ENCODE measurements at places on chromosomes 3 and 15.

GRCh38 chr3:13601692-13602080 lies 52.8 kb downstream of the FBLN2 start:
- no peaks in the 10 kb centered on the region for H3K27me3 ChIP-seq
- no peak for DNase-seq
- H3K27ac ChIP-seq, result no peak overlapping the region
- H3K36me3 ChIP-seq, result no peaks in the 10 kb centered on the region
- H3K4me3 ChIP-seq, result no peak overlapping the region

DNA sequence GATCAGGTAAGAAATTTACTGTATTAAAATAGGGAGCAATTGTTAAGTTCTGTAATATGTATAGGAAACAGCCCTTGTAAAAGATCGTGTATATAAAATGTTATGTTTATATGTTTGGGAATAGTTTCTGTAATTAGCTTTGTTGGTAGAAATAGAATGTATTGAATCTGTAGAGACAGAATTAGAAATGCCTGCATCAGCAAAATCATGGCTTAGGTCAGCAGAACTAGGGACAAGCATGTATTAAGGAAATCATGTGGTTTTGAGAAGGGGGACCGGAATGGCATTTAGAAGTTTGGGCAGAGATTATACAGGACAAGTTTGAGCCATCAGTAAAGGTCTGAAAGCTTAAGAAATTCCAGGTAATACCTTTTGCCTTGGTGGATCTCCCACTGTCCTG lies 177.9 kb downstream of the ERC2 start:
- H3K4me1 ChIP-seq, result no peaks in the 10 kb centered on the region
- H3K36me3 ChIP-seq, result no peaks in the 10 kb centered on the region
- H3K27me3 ChIP-seq, result no peaks in the 10 kb centered on the region
- H3K4me3 ChIP-seq, result no peak overlapping the region

DNA sequence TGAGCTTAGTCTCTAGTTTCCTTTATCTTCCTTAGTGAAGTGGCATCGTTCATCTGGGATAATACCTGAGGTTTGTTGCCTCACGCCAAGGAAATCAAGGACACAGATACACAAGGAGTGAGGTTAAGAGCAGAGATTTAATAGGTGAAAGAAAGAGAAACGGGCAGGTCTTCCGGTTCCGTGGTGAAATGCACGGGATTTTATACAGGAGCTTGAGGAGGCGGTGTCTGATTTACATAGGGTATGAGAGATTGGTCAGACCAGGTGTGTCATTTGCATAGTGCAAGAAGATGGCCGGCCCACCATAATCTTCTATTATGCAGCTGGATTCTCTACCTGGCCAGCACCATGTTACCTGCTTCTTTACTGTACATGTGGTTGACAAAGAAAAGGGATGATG lies 17.2 kb downstream of the ARRDC4 start:
- H3K36me3 ChIP-seq, result no peaks in the 10 kb centered on the region
- H3K27ac ChIP-seq, result no peak overlapping the region
- peaks cover 15% of the 10 kb centered on the region for H3K4me1 ChIP-seq
- no peak for DNase-seq
- peaks cover 5% of the 10 kb centered on the region for H3K27me3 ChIP-seq

DNA sequence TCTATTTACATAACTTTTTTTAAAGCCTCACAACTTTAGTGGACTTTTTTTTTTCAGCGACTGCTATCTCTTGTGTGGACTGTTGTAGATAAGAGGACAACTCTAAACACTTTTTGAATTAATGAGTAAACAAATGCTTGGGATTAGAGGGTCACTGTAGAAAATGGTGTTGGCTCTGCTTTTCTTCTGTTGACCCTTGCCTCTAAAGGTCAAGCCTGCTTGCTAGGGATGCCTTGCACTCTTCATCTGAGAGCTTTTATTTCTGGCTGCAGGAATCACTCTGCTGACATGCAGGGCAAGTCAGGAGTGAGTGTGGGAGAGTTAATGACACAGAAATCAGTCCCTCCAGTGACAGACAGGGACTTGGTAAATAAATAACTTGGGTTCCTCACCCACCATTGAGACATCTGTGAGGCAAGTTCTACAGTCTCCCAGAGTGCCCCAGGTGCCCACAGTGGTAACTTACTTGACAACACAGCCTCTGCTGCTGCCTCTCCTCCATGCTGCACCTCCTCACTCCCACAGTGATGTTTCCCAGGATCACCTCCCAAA lies 390.1 kb downstream of the IL20RB start:
- no peak overlapping the region for H3K27ac ChIP-seq
- H3K4me3 ChIP-seq, result no peak overlapping the region
- DNase-seq, result no peak
- H3K36me3 ChIP-seq, result no peaks in the 10 kb centered on the region

GRCh38 chr3:177251755-177252154 lies 54.5 kb upstream of the TBL1XR1 start:
- H3K27ac ChIP-seq, result no peak overlapping the region
- H3K4me3 ChIP-seq, result no peak overlapping the region
- no peaks in the 10 kb centered on the region for H3K27me3 ChIP-seq
- H3K36me3 ChIP-seq, result no peaks in the 10 kb centered on the region
- no peaks in the 10 kb centered on the region for H3K4me1 ChIP-seq
- DNase-seq, result no peak

- H3K27me3 ChIP-seq, result no peaks in the 10 kb centered on the region
- H3K4me1 ChIP-seq, result no peaks in the 10 kb centered on the region
- DNase-seq, result no peak
- no peaks in the 10 kb centered on the region for H3K36me3 ChIP-seq
- H3K27ac ChIP-seq, result no peak overlapping the region
Measured at GRCh38 chr3:145767909-145768308, 393.1 kb downstream of the PLOD2 start.

GRCh38 chr3:158743664-158744566 lies 11.7 kb upstream of the RARRES1 start:
- no peaks in the 10 kb centered on the region for H3K27me3 ChIP-seq
- H3K4me3 ChIP-seq, result no peak overlapping the region
- no peak for DNase-seq
- no peaks in the 10 kb centered on the region for H3K4me1 ChIP-seq

DNA sequence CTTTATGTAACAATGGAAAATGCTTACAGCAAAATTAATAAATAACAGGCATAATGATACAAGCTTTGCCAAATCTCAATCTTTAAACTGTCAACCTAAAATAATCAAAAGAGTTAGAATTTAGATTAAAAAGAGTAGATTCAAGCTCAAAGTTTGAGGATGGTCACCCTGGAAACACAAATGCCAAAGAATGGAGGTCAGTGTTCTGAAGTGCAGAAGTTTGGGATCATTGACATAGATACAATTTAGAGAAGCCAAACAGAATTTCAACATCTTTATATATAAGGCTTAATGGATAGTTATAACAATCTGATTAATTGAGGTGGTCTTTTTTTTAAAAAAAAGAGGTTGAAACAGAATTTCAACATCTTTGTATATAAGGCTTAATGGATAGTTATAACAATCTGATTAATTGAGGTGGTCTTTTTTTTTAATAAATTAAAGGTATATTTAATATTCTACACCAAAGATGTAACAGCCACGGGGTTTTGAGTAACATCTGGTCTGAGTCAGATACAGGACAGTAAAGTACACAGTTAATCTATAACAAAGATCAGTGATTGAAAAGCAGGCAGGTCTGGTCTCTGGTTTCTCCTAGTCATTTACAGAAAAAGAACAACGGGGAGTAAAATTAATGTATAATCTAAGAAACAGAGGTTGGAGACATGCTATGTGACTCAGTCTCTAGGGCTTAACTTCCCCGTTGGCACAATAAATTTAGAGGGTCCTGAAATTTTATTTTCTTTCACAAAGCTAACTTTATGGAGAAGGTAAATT lies 490.7 kb downstream of the GBE1 start:
- H3K36me3 ChIP-seq, result no peaks in the 10 kb centered on the region
- no peak for DNase-seq
- no peak overlapping the region for H3K4me3 ChIP-seq

GRCh38 chr3:51988286-51989146 lies 5.2 kb downstream of the ACY1 start:
- no peak for DNase-seq
- peaks cover 4% of the 10 kb centered on the region for H3K4me1 ChIP-seq
- H3K27ac ChIP-seq, result no peak overlapping the region
- peaks cover 2% of the 10 kb centered on the region for H3K36me3 ChIP-seq
- no peak overlapping the region for H3K4me3 ChIP-seq
- no peaks in the 10 kb centered on the region for H3K27me3 ChIP-seq

- DNase-seq, result no peak
- H3K27me3 ChIP-seq, result no peaks in the 10 kb centered on the region
- no peak overlapping the region for H3K27ac ChIP-seq
- H3K4me3 ChIP-seq, result no peak overlapping the region
Measured at GRCh38 chr3:87120881-87121280, 106.2 kb upstream of the CHMP2B start.

- H3K27me3 ChIP-seq, result no peaks in the 10 kb centered on the region
- no peak overlapping the region for H3K4me3 ChIP-seq
- no peaks in the 10 kb centered on the region for H3K4me1 ChIP-seq
- DNase-seq, result no peak
Measured at GRCh38 chr3:193665370-193665989, 72.5 kb downstream of the OPA1 start.

- H3K27me3 ChIP-seq, result no peaks in the 10 kb centered on the region
- H3K36me3 ChIP-seq, result no peaks in the 10 kb centered on the region
- no peak for DNase-seq
- no peaks in the 10 kb centered on the region for H3K4me1 ChIP-seq
Measured at GRCh38 chr3:139745831-139746230, 68.1 kb upstream of the NMNAT3 start.

DNA sequence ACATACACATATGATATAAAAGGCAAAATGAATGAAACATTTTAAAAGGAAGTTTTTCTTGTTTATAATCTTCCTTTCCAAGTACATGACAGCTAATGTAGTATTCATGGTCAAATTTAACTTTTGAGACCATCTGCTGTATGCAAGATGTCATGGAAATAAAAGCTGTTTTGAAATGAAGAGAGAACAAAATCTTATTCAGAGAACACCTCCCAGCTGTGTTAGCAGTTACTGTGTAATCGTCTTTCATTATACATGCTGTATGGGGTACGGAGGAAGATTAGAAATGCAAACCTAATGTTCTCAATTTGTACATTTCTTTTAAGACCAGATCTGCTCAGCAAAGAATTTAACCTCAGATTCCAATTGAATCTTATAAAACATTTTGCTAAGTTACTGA lies 1182.3 kb downstream of the OTOL1 start:
- H3K27ac ChIP-seq, result no peak overlapping the region
- DNase-seq, result no peak
- no peaks in the 10 kb centered on the region for H3K36me3 ChIP-seq
- no peak overlapping the region for H3K4me3 ChIP-seq
- no peaks in the 10 kb centered on the region for H3K27me3 ChIP-seq
- no peaks in the 10 kb centered on the region for H3K4me1 ChIP-seq

DNA sequence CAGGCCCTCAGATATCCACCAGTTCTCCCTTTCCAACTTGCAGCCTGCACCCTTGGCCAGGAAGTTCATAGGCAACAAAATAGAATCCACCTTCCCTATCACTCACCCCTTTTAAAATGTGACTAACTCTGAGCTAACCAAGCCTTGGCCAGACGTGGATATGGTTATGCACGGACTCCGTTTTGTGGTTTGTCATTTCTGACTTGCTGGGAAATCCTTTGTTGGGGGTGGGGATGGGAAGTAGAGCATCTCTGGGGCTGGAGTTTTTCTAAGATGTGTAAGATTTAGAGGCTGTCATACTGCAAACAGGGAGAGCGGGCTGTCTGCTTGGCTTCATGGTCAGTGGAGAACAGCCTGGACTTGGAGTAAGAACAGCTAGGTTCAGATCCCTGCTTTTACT lies 62.6 kb downstream of the SMAD3 start:
- no peak overlapping the region for H3K4me3 ChIP-seq
- H3K27me3 ChIP-seq, result no peaks in the 10 kb centered on the region
- H3K4me1 ChIP-seq, result peaks cover 60% of the 10 kb centered on the region

GRCh38 chr15:99729920-99730319 lies 3.3 kb downstream of the LYSMD4 start:
- H3K4me1 ChIP-seq, result peaks cover 2% of the 10 kb centered on the region
- DNase-seq, result peak; percentile 23
- no peak overlapping the region for H3K4me3 ChIP-seq
- peaks cover 14% of the 10 kb centered on the region for H3K36me3 ChIP-seq
- no peaks in the 10 kb centered on the region for H3K27me3 ChIP-seq
- H3K27ac ChIP-seq, result no peak overlapping the region

GRCh38 chr3:100269410-100270214 lies 8.8 kb downstream of the TBC1D23 start:
- no peak for DNase-seq
- H3K27me3 ChIP-seq, result no peaks in the 10 kb centered on the region
- no peak overlapping the region for H3K4me3 ChIP-seq
- no peak overlapping the region for H3K27ac ChIP-seq

- no peak for DNase-seq
- H3K27ac ChIP-seq, result no peak overlapping the region
- no peaks in the 10 kb centered on the region for H3K4me1 ChIP-seq
- no peaks in the 10 kb centered on the region for H3K27me3 ChIP-seq
- H3K36me3 ChIP-seq, result no peaks in the 10 kb centered on the region
Measured at GRCh38 chr3:30439451-30440053, 166.8 kb upstream of the TGFBR2 start.

DNA sequence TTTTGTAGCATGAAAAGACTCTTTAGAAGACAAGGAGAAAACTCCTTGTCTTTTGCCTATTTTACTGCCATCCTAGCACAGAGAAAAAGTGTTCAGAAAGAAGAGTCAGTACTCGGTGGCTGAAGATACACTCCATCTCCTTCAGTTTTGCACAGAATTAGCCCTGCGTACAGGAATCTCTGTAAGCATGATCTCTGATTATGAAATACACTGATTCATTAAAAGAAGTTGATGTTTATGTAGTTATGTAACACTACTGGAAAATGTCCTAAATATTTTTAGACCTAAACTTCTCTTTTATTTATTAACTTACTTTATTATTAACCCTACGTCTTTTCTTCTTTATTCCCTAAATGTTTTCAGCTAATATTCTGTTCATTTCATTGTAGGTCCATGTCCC lies 138.4 kb downstream of the LEKR1 start:
- no peaks in the 10 kb centered on the region for H3K36me3 ChIP-seq
- no peaks in the 10 kb centered on the region for H3K4me1 ChIP-seq
- DNase-seq, result no peak
- H3K4me3 ChIP-seq, result no peak overlapping the region

GRCh38 chr15:33314069-33314468 lies 3.3 kb downstream of the RYR3 start:
- H3K36me3 ChIP-seq, result no peaks in the 10 kb centered on the region
- H3K27me3 ChIP-seq, result peaks cover 19% of the 10 kb centered on the region
- no peak for DNase-seq

DNA sequence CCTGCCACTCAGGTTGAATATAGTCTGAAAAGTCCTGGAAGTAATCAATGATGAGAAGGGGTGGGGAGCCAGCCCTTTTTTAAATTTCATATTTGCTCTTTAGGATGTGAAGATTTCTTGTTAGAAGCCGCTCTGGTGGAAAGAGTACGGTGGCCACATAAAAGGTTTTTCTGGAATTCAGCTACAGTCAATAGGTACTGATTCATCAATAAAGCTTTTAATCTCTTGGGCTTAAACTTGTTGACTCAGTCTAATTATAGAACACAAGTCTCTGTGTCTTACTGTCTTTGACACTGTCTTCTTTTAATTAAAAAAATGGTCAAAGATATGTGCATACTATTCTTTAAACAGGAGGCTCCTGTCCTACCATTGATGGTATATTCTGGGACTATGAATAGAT lies 99.9 kb upstream of the TP63 start:
- H3K4me3 ChIP-seq, result no peak overlapping the region
- H3K4me1 ChIP-seq, result no peaks in the 10 kb centered on the region
- no peaks in the 10 kb centered on the region for H3K36me3 ChIP-seq

All from T-cell (primary cell).